ENCODE measurements at places on chromosomes 3 and 15. TPM values are rescaled to one million over a fixed set of nuclear protein-coding genes. Genes with fewer than 3 reads are reported as not detected.

GRCh38 chr15:68408971-68409370 lies 23.0 kb downstream of the ITGA11 start:
- DNase-seq = no peak
- H3K4me1 ChIP-seq = no peaks in the 10 kb centered on the region
- H3K27ac ChIP-seq = no peak overlapping the region
- H3K27me3 ChIP-seq = no peaks in the 10 kb centered on the region

DNA sequence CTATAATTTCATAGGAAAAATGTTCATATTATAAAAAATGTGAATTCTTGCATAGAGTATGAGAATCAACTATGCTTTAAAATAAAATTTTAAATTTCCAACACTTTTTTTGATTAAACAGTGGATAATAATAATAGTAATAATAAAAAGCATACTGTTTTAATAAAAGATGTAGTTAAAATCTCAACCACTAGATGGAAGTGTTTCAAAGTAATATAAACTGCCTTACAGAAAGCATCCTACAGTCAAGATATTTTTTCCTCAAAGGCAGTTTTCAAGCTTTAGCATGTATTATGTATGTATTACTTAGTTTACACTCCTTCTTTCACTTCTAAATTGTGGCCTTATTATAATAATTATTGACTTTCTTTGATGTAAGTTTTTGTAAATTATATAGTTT lies 217.5 kb downstream of the CHL1 start:
- no peaks in the 10 kb centered on the region for H3K36me3 ChIP-seq
- no peaks in the 10 kb centered on the region for H3K4me1 ChIP-seq
- no peak overlapping the region for H3K4me3 ChIP-seq
- DNase-seq = no peak
- H3K27me3 ChIP-seq = peaks cover 3% of the 10 kb centered on the region

GRCh38 chr15:53833134-53833624 lies 73.7 kb upstream of the WDR72 start:
- no peaks in the 10 kb centered on the region for H3K36me3 ChIP-seq
- no peak overlapping the region for H3K27ac ChIP-seq
- peaks cover 10% of the 10 kb centered on the region for H3K4me1 ChIP-seq
- H3K4me3 ChIP-seq = no peak overlapping the region
- DNase-seq = peak; percentile 17

- no peak for DNase-seq
- H3K27me3 ChIP-seq = peaks cover 5% of the 10 kb centered on the region
- H3K4me1 ChIP-seq = no peaks in the 10 kb centered on the region
Measured at GRCh38 chr3:68631850-68632545, 300.3 kb downstream of the TAFA4 start.

GRCh38 chr15:70125605-70126004 lies 27.9 kb upstream of the TLE3 start:
- H3K27me3 ChIP-seq = peaks cover 33% of the 10 kb centered on the region
- H3K36me3 ChIP-seq = no peaks in the 10 kb centered on the region
- H3K27ac ChIP-seq = no peak overlapping the region
- no peak overlapping the region for H3K4me3 ChIP-seq
- peaks cover 23% of the 10 kb centered on the region for H3K4me1 ChIP-seq
- no peak for DNase-seq

GRCh38 chr3:173238091-173238490 lies 97.1 kb upstream of the SPATA16 start:
- no peak for DNase-seq
- no peaks in the 10 kb centered on the region for H3K4me1 ChIP-seq
- H3K4me3 ChIP-seq = no peak overlapping the region
- H3K27me3 ChIP-seq = no peaks in the 10 kb centered on the region
- no peaks in the 10 kb centered on the region for H3K36me3 ChIP-seq
- H3K27ac ChIP-seq = no peak overlapping the region

DNA sequence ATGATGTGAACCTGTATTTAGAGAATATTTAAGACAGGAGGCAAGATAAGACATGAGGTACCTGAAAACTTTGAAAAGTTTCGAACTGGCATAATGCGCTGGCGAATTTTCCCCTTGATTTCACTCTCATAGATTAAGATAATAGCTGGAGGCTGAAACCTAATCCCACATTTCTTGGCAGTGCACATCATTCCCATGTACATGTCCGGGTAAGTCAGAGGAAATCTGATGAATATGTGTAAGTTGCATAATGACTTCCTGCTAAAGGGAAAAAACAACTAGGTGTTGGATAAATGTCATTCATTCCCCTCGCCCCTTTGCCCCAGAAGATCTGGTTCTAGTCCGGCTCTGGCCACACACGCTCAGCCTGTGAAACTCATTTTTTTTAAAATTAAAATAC lies 3.6 kb downstream of the CEP19 start:
- H3K36me3 ChIP-seq = no peaks in the 10 kb centered on the region
- no peak for DNase-seq
- no peak overlapping the region for H3K4me3 ChIP-seq
- H3K27ac ChIP-seq = no peak overlapping the region

DNA sequence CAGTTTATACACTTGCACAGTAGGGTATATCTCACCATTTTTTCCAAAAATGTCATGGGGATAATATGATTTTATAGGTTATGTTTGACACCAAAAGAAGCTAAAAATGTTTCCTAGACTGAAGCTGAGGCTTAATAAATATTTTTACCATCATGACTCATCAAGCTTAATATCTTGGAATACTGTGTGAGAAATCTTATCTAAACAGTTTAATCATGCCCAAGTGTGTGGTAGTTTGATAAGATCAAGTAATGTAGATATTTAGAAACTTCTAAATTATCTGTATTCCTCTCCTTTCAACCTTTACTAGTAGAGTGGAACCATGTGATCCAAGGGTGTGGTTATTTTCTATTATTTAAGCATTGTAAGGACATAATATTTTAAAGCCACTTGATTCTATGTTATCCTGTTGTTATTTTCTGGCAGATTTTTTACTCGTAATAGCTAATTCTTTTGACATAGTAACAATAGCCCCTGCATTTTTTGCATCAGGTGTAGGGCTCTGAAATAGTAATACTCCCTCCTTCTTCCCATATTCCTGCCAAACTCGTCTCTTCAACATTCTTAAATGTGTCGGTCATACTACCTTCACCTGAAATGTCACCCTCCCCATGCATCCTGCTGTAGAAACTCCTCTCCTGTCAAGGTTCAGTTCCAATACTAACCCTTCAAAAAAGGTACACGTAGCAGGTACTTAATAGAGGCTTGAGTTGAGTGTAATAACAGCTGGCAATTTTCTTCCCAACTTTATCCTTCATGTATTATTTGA lies 729.6 kb downstream of the NLGN1 start:
- DNase-seq = no peak
- H3K36me3 ChIP-seq = no peaks in the 10 kb centered on the region
- no peaks in the 10 kb centered on the region for H3K4me1 ChIP-seq
- H3K27me3 ChIP-seq = no peaks in the 10 kb centered on the region
- no peak overlapping the region for H3K27ac ChIP-seq
- no peak overlapping the region for H3K4me3 ChIP-seq

GRCh38 chr3:10338164-10338470 lies 17.2 kb upstream of the SEC13 start:
- no peak for DNase-seq
- H3K4me3 ChIP-seq = no peak overlapping the region
- H3K27ac ChIP-seq = no peak overlapping the region
- H3K27me3 ChIP-seq = peaks cover 9% of the 10 kb centered on the region

GRCh38 chr3:152235709-152236298 lies 32.9 kb upstream of the MBNL1 start:
- H3K27ac ChIP-seq = no peak overlapping the region
- H3K4me1 ChIP-seq = no peaks in the 10 kb centered on the region
- no peak for DNase-seq
- H3K27me3 ChIP-seq = no peaks in the 10 kb centered on the region

DNA sequence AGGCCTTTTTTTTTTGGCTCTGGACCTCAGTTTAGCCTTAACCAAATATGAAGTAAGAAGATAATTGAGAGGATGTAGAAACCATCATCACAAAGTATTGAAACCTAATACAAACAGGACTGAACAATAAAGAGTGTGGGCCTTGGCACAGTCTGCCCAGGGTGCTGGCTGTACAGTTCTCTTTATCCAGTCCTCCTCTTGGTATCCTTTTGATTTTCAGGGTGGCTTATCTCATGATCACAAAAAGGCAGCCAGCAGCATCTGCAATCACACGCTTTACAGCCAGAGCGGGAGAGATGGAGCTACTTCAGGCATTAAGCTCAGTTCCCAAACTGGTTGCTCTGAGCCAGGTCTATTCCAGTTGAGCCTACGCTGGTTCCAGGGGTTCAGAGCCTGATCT lies 239.7 kb downstream of the RPLP1 start:
- no peaks in the 10 kb centered on the region for H3K4me1 ChIP-seq
- H3K27ac ChIP-seq = no peak overlapping the region
- H3K27me3 ChIP-seq = peaks cover 47% of the 10 kb centered on the region

DNA sequence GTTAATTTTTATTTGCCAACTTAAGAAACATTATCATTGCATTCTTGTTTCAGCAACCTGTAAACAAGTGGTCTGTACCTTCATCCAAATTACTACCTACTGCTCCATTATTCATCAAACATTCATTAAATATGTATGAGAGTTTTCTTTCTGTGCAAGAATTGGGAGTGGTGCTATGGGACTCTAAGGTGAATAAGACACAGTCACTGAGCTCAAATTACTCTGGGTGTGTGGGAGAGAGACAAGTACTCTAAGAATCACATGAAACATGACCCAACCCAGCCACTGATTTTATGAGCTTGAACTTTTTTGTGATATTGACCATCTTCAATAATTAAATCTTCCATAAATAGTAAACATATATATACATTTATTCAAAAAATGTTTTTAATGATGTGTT lies 227.2 kb upstream of the TP63 start:
- no peak for DNase-seq
- no peak overlapping the region for H3K4me3 ChIP-seq
- no peaks in the 10 kb centered on the region for H3K27me3 ChIP-seq

- peak; percentile 18 for DNase-seq
- peaks cover 8% of the 10 kb centered on the region for H3K27me3 ChIP-seq
- no peak overlapping the region for H3K27ac ChIP-seq
- H3K4me1 ChIP-seq = no peaks in the 10 kb centered on the region
- no peaks in the 10 kb centered on the region for H3K36me3 ChIP-seq
Measured at GRCh38 chr3:179929091-179929529, 107.6 kb downstream of the PEX5L start.

GRCh38 chr3:13714251-13714916 lies 165.5 kb downstream of the FBLN2 start:
- no peaks in the 10 kb centered on the region for H3K36me3 ChIP-seq
- H3K4me3 ChIP-seq = no peak overlapping the region
- DNase-seq = no peak
- peaks cover 35% of the 10 kb centered on the region for H3K27me3 ChIP-seq

- DNase-seq = no peak
- no peak overlapping the region for H3K4me3 ChIP-seq
- H3K4me1 ChIP-seq = no peaks in the 10 kb centered on the region
- H3K36me3 ChIP-seq = no peaks in the 10 kb centered on the region
- H3K27ac ChIP-seq = no peak overlapping the region
- peaks cover 26% of the 10 kb centered on the region for H3K27me3 ChIP-seq
Measured at GRCh38 chr15:69555080-69555479, 102.5 kb downstream of the RPLP1 start.

DNA sequence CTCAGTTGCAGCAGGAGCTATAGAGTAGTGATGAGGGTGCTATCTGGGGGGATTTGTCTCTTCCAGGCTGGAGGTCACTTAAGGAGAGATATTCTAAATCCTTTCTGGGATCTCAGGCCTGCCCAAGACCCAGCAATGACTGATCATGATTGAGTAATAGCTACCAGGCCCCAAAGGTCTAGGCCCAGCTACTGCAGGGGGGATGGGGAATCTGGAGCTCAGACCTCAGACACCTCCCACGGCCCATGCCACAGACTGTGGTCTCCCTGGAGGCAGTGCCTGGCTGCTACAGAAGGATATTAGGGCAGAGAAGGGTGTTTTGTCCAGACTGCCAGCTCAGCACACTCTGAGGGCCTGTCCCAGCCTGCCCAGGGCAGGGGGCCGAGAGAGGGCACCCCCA lies 6.9 kb downstream of the SLC38A3 start:
- H3K4me3 ChIP-seq = no peak overlapping the region
- DNase-seq = no peak
- no peaks in the 10 kb centered on the region for H3K36me3 ChIP-seq
- H3K27me3 ChIP-seq = no peaks in the 10 kb centered on the region
- peaks cover 3% of the 10 kb centered on the region for H3K4me1 ChIP-seq

GRCh38 chr3:151124476-151124875 lies 39.0 kb downstream of the MED12L start:
- no peaks in the 10 kb centered on the region for H3K4me1 ChIP-seq
- no peak overlapping the region for H3K27ac ChIP-seq
- H3K4me3 ChIP-seq = no peak overlapping the region
- no peaks in the 10 kb centered on the region for H3K27me3 ChIP-seq

DNA sequence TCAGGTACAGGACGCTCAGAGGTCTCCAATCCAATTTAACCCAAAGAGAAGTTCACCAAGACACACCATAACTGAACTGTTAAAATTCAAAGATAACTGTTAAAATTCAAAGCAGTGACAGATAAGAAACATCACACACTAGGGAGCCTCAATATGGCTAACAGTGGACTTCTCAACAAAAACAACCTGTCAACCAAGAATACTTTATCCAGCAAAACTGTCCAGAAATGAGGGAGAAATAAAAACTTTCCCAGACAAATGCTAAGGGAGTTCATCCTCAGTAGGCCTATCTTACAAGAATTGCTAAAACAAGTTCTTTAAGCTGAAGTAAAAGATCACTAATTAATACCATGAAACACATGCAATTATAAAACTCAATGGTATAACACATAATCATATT lies 36.3 kb upstream of the MYLK start:
- peaks cover 42% of the 10 kb centered on the region for H3K36me3 ChIP-seq
- H3K4me3 ChIP-seq = no peak overlapping the region
- DNase-seq = no peak

DNA sequence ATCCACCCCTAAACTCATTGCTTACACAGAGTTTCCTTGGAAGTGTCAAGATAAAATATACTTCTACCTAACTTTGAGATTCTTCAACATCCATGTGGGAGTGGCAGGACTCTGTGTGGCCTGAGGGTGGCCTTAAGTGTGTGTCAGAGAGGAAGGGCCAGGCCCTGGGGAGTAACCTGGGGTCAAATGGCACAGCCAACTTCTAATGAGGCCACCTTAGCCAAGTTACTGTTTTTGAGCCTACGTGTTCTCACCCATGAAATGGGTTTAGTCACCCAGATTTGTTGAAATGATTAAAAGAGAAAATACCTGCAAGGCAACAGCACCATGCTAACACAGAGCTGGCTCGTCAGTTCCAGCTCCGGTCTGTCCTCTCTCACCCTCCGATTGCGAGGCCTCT lies 28.5 kb upstream of the UBE2Q2 start:
- H3K27me3 ChIP-seq = no peaks in the 10 kb centered on the region
- H3K4me3 ChIP-seq = no peak overlapping the region
- H3K4me1 ChIP-seq = no peaks in the 10 kb centered on the region
- DNase-seq = no peak
- H3K27ac ChIP-seq = no peak overlapping the region
- H3K36me3 ChIP-seq = no peaks in the 10 kb centered on the region

ATP10A gene
- total RNA-seq = 0.58 TPM

SLC7A14 gene
- not detected for total RNA-seq

PEX11A gene
- total RNA-seq = 11.4 TPM

FOXL2NB gene
- not detected for total RNA-seq

SELENOT gene
- total RNA-seq = 70.3 TPM
